ENCODE measurements at places on chromosomes 1 and 21.

DNA sequence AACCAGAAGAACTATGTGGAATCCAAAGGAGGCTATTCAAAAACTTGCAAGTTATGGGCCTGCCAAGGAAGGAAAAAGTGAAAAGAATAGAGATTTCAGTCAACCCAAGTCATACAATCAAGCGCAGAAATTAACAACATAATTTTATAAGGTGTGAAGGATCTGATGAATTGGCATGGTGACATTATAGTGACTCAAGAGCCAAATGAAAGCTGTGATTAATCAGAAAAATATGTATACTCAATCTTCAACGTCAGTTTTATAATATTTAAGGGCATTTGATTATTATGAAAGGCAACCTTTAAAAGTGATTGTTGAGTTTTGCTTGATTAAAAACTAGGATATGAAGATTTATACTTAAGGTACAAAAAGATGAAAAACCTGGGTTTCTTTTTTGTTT, 37.8 kb upstream of the THEM4 start:
- H3K27me3 ChIP-seq: no peaks in the 10 kb centered on the region
- H3K27ac ChIP-seq: no peak overlapping the region
- H3K4me3 ChIP-seq: no peak overlapping the region
- DNase-seq: no peak
- no peaks in the 10 kb centered on the region for H3K36me3 ChIP-seq
- H3K4me1 ChIP-seq: peaks cover 29% of the 10 kb centered on the region

DNA sequence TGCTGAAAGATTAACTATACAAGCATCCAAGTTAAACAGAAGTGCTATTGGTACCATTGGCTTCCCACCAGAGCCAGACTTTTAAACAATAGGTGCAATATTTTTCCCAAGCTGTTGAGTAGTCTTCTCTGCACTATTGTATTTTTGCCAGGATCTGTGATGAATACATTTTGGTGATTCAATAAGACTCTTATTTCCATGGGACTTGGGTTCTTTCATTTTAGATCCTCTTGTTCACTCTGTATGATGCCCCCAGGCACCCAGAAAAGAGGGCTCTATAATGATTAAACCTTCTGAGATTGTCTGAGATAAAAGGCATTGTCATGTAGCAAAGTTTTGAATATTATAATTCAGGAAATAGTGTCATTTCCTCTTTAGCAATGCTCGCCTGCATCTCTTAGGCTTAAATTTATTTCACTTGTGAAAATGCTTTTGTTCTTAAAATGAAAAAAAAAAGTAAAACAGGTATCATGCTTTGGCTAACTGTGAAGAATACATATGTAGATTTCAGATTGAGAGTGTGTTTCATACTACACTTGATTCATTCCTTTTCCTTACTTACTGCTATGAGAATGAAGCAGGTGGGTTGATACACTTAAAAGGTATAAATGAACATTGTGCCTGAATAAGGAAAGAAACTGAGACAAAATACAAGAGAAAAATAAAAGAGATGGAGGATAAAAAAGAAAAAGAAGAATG, 275.0 kb downstream of the HMCN1 start:
- no peak for DNase-seq
- H3K4me3 ChIP-seq: no peak overlapping the region
- H3K27me3 ChIP-seq: no peaks in the 10 kb centered on the region
- H3K36me3 ChIP-seq: no peaks in the 10 kb centered on the region
- no peak overlapping the region for H3K27ac ChIP-seq
- no peaks in the 10 kb centered on the region for H3K4me1 ChIP-seq

DNA sequence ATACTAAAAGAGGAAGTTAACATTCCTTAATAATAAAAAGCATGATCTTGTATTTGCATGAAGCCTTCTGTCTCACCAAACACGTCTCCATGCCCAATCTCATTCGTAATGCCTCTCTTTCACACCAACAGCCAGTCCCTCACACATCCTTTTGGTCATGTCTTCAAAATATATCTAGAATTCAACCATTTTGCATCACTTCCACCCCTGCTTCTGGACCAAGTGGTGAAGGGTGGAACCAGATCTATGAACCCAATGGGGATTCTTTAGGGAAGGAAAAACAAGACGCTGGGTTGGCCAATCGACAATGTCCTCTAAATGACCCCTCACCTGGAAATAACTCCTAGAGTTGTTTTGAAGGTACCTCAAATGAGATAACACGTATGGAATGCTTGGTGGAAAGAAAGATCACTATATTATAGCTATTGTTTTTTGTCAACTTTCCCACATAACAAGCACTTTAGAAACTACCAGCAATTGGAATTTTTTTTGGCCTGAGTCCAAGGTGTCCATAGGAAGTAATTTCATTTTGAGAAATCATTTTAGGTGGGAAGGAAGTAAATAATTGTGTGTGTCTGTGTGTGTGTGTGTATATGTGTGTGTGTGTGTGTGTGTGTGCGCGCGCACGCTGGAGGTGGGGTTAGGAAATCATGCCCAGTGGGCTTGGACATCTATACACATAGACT, at the start of gene KCNA10:
TSS of gene KCNA10 (minus strand) at position 51 of the 686 bp plus-strand sequence. CDS start 388 bp downstream, outside the sequence.
- DNase-seq: no peak
- H3K27ac ChIP-seq: no peak within 1 kb of the TSS
- H3K27me3 ChIP-seq: no peaks in the 10 kb centered on the region
- no peaks in the 10 kb centered on the region for H3K36me3 ChIP-seq
- H3K4me3 ChIP-seq: no peak within 1 kb of the TSS

DNA sequence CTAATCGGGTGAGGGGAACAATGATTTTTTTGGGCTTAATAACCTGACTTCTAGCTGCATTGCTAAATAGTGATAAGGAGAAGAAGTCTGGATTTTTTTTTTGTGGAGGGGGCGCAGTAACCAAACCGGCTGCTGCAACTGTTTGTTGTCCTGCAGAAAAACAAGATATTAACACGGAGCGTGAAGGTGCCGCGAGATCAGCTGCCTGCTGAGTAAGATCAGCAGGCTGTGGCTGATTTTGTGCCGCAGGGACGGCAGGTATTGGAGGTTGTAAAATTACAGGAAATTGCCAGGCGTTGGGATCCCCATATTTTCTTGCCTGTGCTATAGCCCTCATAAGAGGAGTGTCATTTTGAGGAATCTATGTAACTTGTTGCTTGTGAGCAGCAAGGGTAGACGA, 8.7 kb upstream of the LRRC47 start:
- H3K27me3 ChIP-seq: no peaks in the 10 kb centered on the region
- no peaks in the 10 kb centered on the region for H3K4me1 ChIP-seq
- DNase-seq: no peak
- no peak overlapping the region for H3K4me3 ChIP-seq
- H3K36me3 ChIP-seq: no peaks in the 10 kb centered on the region
- no peak overlapping the region for H3K27ac ChIP-seq

DNA sequence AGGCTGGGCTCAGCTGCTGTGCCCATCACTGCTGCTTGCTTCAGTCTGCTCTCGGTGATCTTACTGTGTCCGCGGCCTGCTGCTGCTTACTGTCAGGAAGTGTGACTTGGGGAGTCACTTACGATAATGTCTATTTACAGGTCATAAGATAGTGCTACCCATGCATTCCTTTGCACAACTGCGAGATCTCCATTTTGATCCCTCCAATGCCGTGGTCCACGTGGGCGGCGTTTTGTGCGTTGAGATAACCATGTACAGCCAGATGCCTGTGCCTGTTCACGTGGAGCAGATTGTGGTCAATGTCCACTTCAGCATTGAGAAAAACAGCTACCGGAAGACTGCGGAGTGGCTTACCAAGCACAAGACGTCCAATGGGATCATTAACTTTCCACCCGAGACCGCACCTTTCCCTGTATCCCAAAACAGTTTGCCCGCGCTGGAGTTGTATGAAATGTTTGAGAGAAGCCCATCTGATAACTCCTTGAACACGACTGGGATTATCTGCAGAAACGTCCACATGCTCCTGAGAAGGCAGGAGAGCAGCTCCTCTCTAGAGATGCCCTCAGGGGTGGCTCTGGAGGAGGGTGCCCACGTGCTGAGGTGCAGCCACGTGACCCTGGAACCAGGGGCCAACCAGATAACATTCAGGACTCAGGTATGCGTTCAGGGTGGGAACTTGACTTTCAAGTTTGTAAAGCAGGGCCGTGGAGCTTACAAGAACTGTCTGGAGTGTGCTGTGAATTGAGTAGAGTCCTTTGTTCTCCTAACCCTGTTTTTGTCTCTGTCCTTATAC, 24.4 kb upstream of the PWP2 start:
- no peaks in the 10 kb centered on the region for H3K27me3 ChIP-seq
- no peak for DNase-seq

GRCh38 chr21:18340387-18340942, 63.1 kb downstream of the TMPRSS15 start:
- no peaks in the 10 kb centered on the region for H3K36me3 ChIP-seq
- no peaks in the 10 kb centered on the region for H3K4me1 ChIP-seq
- DNase-seq: no peak
- no peaks in the 10 kb centered on the region for H3K27me3 ChIP-seq

GRCh38 chr1:168304865-168305264, 24.2 kb downstream of the TBX19 start:
- no peak overlapping the region for H3K4me3 ChIP-seq
- no peaks in the 10 kb centered on the region for H3K4me1 ChIP-seq
- H3K27ac ChIP-seq: no peak overlapping the region
- DNase-seq: no peak
- H3K36me3 ChIP-seq: no peaks in the 10 kb centered on the region

Data from right lobe of liver (tissue), 6 donors.